Activated T-helper 1 cell treated with anti-CD3 and anti-CD28 coated beads, Interleukin-2, amount 50 U/mL, for 16 hours (primary cell): ENCODE measurements at places on chromosomes 5 and 9.

DNA sequence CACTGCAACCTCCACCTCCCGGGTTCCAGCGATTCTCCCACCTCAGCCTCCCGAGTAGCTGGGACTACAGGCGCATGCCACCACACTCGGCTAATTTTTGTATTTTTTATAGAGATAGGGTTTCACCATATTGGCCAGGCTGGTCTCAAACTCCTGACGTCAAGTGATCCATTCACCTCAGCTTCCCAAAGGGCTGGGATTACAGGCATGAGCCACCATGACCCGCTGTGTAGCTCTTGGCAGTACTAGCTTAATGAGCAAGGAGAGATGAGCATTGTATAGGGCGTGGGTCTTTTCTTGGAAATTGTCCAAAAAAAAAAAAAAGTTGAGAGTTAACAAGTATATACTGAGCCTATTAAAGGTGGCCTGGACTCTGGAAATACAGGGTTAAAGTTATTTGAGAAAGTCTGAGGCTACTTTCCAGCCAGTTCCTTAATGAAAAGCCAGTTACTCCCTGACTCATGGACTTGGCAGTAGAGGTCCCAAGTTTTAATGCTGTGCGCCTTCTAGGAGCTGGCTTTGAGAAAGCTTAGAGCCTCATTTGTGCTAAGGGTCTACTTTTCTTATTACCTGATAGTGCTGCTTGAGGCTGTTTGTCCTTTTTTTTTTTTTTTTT, 4.2 kb upstream of the FGF18 start:
- no peak for DNase-seq

DNA sequence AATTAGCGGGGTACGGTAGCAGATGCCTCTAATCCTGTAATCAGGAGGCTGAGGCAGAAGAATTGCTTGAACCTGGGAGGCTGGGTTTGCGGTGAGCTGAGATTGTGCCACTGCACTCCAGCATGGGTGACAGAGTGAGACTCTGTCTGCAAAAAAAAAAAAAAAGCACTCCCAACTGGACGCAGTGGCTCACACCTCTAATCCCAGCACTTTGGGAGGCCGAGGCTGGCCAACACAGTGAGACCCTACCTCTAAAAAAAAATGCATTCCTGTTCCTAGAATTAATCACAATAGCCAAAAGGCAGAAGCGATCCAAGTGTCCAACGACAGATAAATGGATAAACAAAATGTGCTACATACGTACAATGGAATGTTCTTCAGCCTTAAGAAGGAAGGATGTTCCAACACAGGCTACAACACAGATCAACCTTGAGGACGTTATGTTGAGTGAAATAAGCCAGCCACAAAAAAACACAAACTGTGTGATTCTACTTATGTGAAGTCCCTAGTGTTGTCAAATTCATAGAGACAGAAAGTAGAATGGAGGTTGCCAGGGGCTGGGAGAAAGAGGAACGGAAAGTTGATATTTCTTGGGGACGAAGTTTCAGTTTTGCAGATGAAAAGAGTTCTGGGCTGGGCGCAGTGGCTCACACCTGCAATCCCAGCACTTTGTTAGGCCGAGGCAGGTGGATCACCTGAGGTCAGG, 13.8 kb downstream of the FAM78A start:
- DNase-seq = no peak

DNA sequence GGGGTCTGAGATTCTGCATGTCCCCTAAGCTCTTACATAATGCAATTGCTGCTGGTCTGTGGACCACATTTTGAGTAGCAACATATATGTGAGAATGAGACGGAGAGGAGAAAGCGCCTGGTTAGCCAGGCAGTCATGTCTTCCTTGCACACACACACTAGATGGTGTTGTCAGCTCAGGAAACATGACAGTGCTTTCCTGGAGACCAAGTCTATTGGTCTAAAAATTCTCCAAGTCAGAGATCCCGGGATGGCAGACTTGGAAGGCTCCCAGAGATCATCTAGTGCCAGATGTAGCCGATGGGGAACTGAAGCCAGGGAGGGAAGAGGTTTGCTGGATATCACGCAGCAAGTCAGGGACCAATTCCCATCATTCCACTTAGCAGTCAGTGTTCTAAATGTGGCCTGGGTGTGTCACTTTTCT, 53.4 kb downstream of the GALNT12 start:
- no peak for DNase-seq

DNA sequence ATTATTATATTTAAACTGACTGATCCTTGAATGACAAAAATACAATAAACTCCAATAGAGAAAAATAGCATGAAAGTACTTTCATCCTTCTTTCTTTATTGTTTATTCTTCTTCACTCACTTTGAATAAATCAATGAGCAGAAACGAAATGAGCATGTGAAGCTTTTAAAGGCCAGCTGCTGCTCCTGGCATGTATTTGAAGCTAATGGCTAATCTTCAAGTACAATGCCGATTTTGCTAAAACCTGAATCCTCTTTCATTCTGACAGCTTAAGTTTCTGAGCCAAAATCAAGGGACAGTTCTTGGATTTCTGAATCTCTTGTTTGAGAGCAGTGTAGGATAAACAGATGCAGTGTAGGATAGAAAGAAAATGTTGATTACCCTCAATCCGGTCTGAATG, 237.3 kb downstream of the CDH10 start:
- DNase-seq = no peak

- no peak for DNase-seq
These were observed 164.8 kb downstream of the ZSWIM6 start for GRCh38 chr5:61496860-61497259.

DNA sequence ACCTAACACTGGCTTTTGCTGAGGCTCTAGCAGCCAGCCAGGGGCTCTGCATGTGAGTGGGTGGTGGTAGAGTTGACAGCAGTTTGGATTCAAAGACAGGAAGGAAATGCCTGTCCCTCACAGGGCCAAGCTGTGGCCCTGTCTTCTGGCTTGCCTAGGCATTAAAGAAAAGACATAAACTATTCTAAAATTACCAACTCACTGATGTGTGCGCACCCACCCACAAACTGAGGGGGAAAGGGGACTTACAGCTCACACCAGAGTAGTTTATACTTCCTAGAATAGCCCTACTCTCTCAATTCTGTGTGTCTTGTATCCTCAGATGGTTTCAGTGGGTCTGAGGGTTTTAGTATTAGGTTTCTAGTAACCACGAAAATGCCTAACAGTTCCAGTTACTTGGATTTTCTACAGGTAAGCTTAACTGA, 18.3 kb upstream of the IL13 start:
- no peak for DNase-seq

DNA sequence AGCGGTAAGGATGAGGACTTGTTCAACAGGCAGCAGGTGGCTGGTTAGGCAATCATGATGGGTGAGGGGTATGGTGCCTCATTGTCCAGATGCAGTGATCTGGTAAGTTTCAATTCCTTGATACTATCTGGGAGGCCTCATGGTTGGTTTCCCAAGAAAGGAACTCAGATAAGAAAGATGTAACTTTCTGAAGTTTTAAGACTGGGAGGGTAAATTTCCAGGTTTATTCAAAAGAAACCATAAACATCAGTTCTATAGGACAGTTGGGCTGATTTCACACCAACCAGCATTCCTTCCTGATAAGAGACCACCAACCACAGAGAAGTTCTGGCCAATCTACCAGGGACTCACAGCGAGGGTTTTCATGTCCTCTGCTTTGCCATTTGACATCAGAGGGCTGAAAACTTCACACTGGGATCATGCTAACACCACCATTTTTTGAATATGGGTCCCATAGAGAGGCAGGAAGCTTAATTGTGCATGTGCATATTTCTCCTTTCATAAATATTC, 773 bp upstream of the AGGF1 start:
- no peak for DNase-seq
